ENCODE measurements at places on chromosomes 2 and 18.

GRCh38 chr2:161418715-161419637, 2.9 kb downstream of the TBR1 start:
- DNase-seq: peak; percentile 40

GRCh38 chr18:48477348-48477747, 61.5 kb upstream of the CTIF start:
- no peak for DNase-seq

DNA sequence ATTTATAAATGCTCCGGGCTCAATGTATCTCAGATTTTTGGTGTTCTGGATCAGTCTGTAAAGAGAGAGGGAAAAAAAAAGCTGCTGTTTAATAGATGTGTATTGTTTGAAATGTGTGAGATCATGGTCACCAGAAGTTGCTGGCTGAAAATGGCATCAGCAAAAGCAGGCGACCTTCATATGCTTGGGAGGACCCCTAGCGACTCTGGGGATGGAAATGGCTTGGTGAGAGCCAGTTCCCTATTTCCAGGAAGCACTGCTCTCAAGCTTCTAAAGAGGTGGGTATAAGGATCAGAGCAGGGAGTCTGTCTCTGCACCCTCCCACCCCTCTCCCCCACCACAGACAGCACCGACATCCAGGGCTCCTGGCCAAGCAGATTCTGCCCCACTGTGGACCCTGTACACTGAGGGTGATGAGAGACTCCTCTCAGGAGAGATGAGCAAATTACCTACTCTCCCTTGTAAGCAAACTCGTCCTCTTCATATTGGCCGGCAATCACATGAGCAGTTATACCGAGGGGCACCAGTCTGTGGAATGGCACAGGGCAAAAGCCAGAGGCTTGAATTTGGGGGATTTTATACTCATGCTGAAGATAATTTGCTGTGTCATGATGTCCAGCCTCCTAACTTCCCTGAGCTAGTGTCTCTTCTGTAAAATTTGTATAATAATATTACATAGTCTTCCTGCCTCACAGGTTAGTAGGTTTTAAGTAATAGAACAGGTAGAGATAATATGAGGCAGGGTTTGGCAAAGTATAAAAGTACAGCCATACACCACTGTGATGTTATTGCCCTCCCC, 29.6 kb downstream of the LHCGR start:
- DNase-seq: no peak

- DNase-seq: no peak
Measured at GRCh38 chr2:208713066-208713745, 306.6 kb downstream of the PTH2R start.

GRCh38 chr18:55489034-55489986, 98.7 kb downstream of the TCF4 start:
- DNase-seq: peak; percentile 52

GRCh38 chr2:151817929-151818328, 10.3 kb downstream of the ARL5A start:
- DNase-seq: no peak

GRCh38 chr2:176729706-176730569, 460.7 kb downstream of the MTX2 start:
- DNase-seq: no peak

GRCh38 chr2:73982140-73982617, 2.5 kb upstream of the TET3 start:
- DNase-seq: no peak

GRCh38 chr2:14614017-14614416, 18.5 kb upstream of the LRATD1 start:
- no peak for DNase-seq
